A172 (cell line): ENCODE measurements at places on chromosomes 6 and 20.

- DNase-seq = no peak
Observed at GRCh38 chr6:112432853-112433252, 85.7 kb downstream of the RFPL4B start.

DNA sequence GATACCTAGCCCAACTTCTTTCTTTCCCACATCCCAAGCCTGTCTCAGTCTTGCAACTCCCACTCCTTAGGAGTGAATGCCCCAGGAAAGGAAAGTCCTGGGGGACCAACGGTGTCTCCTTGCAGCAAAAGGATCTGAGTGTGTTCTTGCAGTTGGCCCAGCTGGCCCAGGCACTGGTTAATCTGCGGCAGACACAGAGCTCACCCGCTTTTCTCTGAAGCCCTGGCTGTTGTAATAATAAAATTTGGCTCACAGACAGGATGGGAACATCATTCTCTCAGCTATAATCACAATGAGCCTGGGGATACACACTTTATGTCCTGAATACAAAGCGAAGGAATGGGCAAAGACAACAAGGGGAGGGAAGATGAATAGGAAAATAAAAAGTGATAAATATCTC, 287.0 kb upstream of the PRND start:
- no peak for DNase-seq

DNA sequence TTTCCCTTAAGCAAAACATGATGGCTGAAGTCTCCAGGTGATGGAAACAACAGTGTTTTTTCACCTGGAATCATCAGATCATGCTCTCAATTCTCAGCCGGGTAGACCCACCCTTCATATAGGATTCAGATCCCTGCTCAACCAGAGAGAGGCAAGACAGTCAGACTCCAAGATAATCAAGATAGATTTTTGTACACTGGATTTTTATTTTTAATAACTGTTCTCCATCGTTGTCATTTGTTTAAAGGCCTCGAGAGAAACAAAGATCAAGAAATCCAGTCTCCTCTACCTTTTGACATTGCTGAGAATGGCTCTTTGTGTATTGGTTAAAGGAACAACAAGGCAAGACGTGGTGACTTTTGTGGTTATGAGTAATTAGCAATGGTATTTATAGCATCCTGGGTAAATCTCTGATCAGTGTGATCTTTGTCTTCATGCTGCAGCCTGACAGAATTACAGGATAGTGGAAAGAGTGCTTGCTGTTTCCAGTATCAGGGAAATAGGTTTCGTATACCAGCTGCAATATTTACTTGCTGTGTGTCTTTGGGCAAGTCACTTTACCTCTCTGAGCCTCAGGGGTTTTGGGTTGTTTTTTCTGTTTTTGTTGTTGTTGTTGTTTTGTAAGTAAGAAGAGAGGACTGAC, 29.9 kb downstream of the ID4 start:
- peak; percentile 85 for DNase-seq

GRCh38 chr6:119832411-119832810, 482.9 kb upstream of the MAN1A1 start:
- no peak for DNase-seq

GRCh38 chr6:106413016-106413415, 52.5 kb downstream of the CRYBG1 start:
- DNase-seq = no peak

DNA sequence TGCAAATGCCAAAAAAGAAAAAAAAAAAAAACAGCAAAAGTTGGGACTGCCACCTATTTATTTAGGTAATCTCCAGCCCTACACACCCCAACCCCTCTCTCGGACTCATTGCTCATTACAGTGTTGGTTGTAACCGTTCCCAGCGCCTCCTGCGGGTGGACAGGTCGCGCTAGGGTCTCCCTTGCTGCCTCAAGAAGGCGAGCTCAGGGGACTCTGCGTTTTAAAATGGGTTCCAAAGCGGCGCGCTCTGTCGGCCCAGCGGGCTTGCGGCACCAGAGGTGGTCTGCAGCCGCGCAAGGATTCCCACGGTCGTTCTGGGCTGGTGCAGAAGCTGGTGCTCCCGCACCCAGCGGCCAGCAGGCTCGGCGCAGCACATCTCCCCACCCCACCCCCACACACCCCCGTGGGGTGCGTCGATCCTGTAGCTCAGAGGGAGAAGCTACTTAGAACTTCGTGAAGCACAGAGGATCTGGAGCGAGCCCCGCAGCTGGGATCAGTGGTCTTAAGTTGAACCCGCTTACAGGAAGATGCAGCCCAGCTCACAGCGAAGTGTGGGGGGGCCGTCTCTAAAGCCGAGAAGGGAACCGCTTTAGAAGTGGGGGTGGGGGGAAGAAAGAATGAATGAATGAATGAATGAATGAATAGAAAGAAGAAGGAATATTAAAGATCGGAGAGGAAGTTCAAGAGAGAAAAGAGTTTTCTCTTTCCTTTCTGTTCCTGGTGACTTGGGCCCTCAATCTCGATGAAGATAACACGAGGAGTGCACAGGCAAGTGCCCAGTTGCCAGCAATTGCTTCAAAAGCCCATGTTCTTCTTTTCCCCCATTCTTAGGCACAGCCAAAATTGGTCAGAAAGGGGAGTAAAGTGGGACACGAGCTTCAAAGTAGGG, 780 bp downstream of the TFAP2A start:
- DNase-seq = peak; percentile 50

GRCh38 chr20:36074983-36075382, 79.6 kb upstream of the EPB41L1 start:
- DNase-seq = no peak
